ENCODE measurements at places on chromosomes 11 and 22.

GRCh38 chr11:128477811-128478210 lies 109.5 kb downstream of the ETS1 start:
- DNase-seq, result no peak

- no peak for DNase-seq
Observed at GRCh38 chr11:12159351-12160099, 49.1 kb downstream of the MICAL2 start.

DNA sequence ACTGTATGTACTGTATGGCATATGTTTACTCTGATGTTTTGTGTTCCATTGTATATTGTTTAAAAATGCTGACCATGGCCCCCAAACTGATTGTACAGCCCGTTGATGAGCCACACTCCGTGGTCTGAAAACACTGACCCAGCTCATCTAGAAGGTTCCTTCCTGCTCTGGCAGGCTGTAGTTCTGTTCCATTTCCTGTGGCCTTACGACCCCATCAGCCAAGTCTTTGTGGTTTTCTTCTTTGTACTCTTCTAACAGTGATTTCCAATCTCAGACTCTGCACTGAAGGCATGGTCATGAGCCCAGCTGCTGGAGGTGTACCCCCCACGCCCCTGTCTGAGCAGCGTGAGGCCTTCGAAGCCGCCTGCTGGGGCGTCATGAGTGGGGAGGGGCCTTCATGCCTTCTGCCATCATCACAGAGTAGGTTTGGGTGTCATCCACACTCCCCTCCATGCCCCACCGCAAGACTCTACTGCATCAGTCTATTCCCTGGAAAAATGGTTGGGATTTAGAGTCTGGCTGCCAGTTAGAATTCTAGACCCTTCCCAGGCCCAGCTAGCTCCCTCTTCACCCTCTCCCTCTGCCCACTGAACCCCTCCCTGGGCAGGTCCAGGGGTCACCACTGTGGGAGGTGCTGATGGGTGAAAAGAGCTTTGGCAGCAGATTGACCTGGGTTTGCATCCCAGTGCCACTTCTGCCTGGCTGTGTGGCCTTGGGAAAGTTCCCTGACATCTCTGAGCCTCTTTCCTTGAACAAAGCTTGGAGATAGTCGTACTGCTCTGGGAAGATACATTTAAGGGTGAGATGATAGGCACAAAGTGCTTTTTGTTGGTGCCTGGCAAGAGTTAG lies 11.3 kb upstream of the C11orf96 start:
- DNase-seq, result no peak

GRCh38 chr22:26642465-26643417 lies 14.6 kb upstream of the MIAT start:
- peak; percentile 68 for DNase-seq

DNA sequence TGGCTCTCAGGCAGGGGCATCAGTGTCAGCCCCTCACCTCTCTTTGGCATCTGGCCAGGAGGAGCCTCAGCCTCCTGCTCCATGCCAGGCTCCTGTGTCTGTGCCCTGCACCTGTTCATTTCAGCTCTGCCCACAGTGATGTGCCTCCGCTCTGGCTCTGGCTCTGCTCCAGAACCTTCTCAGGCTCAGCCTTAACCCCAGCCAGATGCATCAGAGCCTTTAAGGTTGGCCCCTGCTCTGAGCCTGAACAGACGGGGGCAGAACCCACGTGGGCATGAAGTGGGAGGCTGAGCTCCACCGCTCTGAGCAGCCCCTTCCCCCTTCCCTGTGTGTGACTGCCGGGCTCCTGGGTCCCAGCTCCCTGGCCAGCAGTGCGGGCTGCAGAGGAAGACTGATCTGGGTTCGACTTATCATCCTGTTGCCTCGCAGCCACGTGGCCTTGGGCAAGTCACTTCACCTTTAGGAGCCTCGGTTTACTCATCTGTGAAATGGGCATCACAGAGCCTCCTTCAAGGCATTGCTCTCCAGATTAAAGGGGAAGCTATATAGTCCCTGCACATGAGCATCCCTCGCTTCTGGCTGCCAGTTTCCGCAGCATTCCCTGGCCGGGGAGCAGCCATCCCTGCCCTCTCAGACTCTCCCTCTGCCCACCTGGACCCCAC lies 44.7 kb upstream of the RTL6 start:
- no peak for DNase-seq

All from activated T-helper 9 cell treated with anti-CD3 and anti-CD28 coated beads, Interleukin-2, amount 50 U/mL, for 16 hours (primary cell).